ENCODE measurements at places on chromosomes 5 and 9.

- no peak for DNase-seq
Measured at GRCh38 chr9:135490166-135490870, 10.2 kb upstream of the MRPS2 start.

DNA sequence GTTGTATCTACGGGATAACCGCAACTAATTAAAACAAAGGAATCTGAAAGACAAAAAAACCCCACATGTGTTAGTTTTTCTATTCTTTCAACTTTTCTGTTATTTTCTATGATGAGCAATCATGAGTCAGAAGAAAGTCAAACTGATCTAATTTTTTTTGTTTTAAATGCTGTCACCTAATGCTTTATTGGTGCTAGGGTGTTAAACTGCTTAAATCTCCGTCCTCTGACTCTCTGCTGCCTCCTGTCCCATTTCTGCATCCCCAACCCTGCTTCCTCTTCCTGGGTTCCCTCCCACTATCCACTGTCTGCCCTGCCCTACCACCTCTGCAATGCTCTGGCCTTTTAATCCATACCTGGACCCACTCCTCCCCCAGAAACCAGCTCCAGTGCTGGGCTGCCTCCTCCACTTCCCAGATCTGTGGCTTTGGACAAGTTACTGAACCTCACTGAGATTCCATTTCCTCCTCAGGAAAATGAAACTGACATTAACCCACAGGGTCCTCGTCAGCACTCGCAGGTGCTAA is 15.7 kb downstream of the PTPN3 start:
- DNase-seq, result no peak

- no peak for DNase-seq
Measured at GRCh38 chr9:125987420-125987819, 240.2 kb downstream of the PBX3 start.

GRCh38 chr9:81431641-81432040 is 257.7 kb downstream of the TLE1 start:
- no peak for DNase-seq

DNA sequence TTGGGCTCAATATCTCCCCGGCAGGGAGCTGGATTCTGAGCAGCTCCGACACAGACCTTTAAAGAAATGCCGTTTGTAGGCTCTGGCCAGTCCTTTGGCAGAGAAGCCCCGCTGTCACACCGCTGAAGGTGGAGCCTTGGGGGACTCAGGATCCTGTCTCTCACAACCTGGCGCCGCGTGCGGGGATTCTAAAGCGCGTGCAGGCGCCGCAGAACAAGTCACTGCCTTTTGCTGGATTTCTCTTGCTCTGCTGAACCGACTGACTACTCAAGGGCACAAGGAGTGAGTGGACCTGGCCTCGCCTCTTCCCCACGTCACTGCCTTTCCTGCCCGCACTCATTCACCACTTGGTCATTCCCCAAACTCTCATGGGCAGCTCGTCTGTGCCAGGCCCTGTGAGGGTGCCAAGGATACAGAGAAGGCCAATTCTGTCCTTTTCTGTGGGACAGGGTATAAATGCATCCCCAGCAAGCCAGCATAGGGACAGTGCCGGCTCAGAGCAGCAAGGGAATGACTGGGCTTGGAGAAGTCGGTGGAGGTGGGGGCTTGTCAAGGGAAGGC is 69.3 kb downstream of the CRB2 start:
- no peak for DNase-seq

DNA sequence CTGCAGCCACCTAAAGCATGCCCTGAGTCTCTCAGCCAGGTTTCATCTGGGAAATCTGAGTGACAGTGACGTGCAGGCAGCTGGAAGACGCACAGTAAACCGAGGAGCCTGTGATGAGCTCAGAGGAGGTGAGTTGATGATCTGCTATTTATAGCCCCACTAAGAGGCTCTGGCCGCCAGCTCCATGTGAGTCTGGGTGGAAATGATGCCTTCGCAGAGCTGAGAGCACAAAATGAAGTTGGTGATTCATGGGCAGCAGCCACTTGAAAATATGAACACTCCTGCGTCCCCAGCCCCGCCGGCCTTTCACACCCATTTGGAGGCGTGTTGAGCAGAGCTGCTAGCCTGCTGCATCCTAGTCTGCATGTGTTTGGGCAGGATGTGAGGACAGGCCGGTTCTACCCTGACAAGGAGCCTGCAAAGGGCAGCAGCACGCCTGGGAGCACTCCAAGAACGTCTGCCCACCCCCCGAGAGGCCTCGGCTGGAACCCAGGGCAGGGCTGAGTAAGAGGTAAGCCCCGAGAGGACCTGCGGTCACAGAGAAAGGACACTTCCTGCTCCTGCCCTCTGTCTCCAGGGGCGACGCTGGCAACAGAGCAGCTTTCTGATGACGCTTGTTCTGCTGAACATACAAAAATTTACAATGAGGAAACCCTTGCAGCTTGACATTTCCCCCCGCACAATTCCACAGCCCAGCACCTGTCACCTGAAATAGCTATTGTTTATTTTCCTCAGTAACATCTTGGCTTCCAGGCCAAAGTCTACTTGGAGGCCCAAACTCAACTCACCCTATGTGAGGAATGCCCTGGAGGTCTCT is 25.1 kb upstream of the CDKN2AIPNL start:
- DNase-seq, result peak; percentile 40

DNA sequence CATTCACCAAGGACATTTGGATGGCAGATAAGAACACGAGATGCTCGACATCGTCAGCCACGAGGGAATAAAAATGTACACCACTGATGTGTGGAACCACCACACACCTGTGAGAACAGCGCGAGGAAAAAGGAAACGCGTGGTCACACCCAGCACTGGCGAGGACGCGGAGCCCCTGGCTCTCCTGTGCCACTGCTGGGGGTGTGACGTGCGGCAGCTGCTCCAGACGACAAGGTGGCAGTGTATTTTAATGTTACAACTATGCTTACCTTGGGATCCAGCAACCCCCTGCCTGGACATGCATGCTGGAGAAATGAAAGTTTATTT is 13.6 kb upstream of the CEP72 start:
- no peak for DNase-seq

DNA sequence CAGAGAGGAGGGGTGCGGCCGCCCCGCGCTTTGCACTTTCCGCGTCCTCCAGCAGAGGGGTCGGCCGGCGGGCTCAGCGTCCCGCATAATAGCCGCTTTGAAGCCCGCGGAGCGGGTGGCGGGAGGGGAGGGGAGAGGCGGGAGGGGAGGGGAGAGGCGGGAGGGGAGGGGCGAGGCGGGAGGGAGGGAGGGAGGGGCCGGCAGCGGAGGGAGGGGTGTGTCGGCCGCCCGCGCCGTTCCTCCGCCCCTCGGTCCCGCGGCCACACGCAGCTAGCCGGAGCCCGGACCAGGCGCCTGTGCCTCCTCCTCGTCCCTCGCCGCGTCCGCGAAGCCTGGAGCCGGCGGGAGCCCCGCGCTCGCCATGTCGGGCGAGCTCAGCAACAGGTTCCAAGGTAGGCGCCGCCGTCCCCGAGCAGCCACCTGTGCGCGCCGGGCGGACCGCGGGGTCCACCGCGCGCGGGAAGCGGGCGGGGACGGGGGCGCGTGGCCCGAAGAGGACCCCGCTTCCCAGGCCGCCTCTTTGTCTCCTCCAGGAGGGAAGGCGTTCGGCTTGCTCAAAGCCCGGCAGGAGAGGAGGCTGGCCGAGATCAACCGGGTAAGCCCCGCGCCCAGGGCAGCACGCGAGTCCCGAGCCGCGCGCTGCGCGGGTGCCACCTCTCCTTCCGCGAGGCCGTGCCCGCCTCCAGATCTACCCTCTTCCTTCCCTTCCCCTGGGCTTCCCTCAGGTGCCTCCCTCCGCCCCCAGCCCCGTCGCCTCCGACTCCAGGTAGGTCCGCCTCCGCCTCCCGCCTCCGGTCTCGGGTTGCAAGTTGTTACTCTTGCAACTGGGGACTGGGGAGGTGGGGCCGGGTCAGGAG is at the start of gene AIF1L:
TSS of gene AIF1L (plus strand) at position 263 of the 857 bp plus-strand sequence. CDS start at position 362, 99 bp downstream.
- peak; percentile 46 for DNase-seq

Data from NCI-H1092 (cell line).